ENCODE measurements at places on chromosomes 6 and 20.
A peak's percentile ranks its signal among the peaks of the same experiment; 100 is the strongest.

GRCh38 chr6:35139470-35139869 lies 1.7 kb downstream of the TCP11 start:
- DNase-seq = no peak

- no peak for DNase-seq
Observed at GRCh38 chr6:117375446-117375845, 50.3 kb downstream of the ROS1 start.

GRCh38 chr6:45445749-45446549 lies 68.2 kb upstream of the SUPT3H start:
- peak; percentile 99 for DNase-seq

DNA sequence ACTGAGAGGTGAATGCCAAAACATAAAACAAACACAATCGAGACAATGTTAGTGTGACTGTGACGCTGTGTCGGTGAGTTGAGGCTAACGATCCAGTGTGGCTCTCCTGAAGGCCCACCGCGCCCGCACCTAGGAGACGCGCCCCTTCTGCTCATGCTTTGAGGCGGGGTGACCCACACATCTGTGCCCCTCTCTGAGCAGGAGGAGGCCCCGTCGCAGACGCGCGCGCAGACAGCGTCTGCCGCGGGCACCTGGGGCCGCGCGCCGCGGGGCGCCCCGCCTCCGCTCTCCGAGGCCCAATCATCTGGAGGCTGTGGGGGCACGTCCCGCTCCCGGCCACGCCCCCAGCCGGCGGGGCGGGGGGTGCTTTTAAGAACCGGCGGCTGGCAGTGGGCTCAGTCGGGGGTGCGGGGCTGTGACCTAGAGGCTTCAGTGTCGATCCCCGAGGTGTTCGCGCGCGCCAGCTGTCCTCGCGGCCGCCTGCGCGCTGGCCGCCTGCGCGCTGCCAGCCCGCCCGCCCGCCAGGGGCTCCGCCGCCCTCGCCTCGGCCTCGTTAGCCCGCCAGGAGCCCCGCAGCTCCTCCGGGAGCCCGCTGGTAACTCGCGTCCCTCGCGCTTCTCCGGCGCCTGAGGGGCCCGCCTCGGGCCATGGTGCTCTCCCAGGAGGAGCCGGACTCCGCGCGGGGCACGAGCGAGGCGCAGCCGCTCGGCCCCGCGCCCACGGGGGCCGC lies at the start of gene SLC16A10:
Gene SLC16A10 (plus strand): TSS at position 398 of the 730 bp plus-strand sequence. CDS start 250 bp downstream, at position 648.
- DNase-seq = no peak

DNA sequence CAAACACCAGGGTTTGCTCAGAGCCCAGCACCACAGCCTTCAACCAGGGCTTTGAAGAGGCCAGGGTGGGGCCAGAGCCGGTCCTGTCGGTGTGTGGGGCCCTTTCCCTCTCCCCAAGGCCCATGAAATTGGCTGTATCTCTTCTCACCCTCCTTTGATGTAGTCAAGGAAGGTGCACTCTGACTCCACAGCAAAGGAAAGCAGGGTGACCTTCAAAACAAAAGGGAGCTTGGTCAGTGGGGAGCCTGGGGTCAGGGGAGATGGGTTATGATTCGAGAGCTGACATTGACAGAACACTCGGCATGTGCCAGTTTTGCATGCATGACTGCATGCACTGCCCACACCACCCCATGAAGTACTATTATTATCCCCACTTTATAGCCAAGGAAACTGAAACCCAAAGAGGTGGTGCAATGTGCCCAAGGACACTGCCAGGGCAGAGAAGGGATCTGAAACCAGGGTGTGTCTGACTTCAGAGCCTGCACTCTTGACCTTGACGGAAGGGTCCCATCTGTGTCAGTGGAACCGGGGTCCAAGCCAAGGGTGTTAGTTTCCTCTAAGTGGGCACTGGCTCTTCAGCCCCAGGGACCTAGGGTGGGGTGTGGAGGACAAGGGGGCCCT lies 55.4 kb downstream of the RAB44 start:
- DNase-seq = no peak

- no peak for DNase-seq
Observed at GRCh38 chr6:39260456-39260855, 31.2 kb upstream of the KCNK5 start.
